NCI-H187 treated with DMSO at 0.1 percent for 48 hours (cell line): ENCODE measurements at places on chromosomes 1 and 21.

DNA sequence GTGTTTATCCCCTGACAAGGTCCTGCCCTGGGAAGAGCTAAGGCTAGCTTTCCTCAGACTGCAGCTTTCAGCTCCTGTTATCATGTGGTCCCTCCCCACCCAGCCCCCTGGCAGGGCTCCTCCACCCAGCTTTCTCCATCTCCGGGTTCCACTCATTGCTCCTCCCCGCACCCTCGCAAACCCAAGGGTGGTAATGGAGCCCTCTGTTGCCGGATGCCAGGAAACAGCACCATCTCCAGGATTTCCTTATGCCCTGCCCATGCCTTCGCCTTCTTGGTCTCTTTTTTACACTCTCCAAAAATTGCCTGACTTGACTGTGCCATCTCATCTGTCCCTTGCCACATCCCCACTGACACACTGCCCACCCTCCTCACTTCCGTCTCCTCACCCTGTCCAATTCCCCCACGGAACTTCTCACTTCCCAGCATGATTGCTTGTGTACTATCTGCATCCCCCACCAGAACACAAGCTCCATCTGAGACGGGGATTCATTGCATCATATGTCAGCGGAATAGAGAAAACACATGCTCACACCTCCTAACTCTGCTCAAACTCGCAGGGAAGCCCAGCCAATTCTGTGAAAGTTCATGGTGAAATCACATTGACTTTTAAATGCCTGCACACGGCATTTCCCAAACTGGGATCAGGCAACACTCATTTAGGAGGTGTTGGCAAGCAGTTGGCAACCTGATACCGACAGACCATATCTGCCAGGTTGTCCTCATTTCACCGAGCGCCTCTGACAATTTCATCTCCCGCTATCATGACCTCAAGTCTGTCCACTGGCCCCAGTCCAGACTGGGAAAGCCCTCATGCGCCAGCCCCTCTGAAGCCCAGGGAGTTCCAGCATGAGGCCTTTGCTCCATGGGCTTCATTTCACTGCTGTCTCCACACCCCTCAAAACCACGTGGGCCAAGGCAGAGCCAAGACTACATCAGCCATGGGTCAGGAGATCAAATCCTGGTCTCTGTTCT, 201.1 kb downstream of the MATN1 start:
- no peak for DNase-seq

GRCh38 chr1:235659186-235659771, 9.7 kb upstream of the GNG4 start:
- DNase-seq = no peak

- no peak for DNase-seq
Measured at GRCh38 chr1:53127546-53127945, 14.9 kb downstream of the SLC1A7 start.

GRCh38 chr1:44408212-44408582, 3.1 kb downstream of the RNF220 start:
- no peak for DNase-seq

DNA sequence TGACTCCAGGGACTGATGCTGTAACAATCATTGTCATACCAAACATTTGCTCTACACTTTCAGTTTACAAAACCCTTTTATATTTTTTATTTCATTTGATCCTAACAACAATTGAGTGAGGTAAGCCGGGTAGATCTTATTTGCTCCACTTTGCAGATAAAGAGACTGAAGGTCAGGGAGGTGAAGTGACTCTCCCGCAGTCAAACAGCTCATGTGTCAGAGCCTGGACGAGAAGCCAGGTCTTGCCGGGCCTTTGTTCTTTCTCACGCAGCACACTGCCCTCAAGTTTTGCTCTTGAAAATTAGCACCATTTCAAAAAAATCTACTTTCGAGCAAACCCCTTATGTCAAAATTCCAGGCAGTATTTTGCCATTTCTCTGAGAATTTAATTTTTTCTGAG, 65.2 kb downstream of the CD247 start:
- DNase-seq = no peak

DNA sequence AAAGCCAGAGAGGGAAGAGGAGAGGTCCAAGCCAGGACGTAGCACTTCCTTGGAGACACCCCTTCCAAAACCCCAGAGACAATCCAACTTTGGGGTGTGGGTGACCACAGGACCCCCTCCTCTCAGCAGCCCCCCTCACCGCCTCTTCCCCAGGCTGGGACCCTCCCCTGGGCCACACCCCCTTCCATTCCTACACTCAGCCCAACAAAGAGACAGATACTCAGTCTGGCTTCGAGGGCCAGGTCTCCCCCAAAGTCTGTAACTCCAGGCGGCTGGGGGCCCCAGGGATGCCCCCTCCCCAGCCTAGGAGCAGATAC, 1.4 kb downstream of the MEX3A start:
- no peak for DNase-seq

GRCh38 chr21:16588433-16588860, 858.7 kb downstream of the USP25 start:
- no peak for DNase-seq

DNA sequence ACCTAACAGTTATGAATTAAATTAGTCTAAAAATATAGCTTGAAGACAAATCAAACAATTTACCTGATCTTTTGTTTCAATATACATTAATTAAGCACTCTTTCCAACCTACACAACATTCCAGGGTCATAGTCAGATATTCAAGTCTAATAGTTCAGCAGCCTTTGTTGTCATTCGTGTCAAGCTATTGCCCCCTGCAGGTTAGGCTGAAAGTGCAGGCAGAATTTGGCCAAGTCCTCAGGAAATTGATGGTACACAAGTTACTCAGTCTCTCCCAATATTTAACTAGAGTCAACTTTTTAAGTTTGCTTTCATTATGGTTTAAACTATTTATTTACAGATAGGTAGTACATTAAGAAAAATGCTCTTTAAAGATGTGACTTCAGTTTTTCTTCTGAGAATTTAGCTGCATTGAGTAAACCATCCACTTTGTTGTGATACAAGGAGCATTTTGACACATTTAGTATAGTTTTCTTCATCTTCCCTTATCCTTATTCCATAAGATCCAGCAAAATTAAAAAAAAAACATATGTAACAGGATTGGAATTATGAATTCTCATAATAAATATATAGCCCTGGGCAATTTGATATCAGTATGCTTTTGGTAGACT, 130.3 kb upstream of the DPYD start:
- peak; percentile 8 for DNase-seq

GRCh38 chr1:64881281-64881680, 85.1 kb downstream of the JAK1 start:
- DNase-seq = no peak

- no peak for DNase-seq
Measured at GRCh38 chr1:227726924-227727599, 8.0 kb downstream of the JMJD4 start.

GRCh38 chr21:35024513-35024912, 24.6 kb downstream of the RUNX1 start:
- DNase-seq = no peak

DNA sequence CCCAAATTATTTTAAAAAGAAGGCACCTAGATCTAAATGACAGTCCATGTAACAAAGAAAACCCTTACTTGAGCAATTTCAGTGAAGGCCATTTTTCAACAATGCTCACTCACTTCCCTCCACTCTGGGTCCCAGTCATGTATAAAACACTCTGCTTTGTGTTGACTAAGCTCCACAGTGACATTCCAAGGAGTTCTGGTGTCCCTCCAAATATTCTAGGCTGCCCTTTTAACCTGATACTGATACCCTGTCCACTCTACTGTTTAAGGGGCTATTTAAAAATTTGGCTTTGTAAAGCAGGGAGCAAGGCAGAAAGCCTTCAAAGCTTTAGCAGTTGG, 73.6 kb downstream of the GNG12 start:
- no peak for DNase-seq

DNA sequence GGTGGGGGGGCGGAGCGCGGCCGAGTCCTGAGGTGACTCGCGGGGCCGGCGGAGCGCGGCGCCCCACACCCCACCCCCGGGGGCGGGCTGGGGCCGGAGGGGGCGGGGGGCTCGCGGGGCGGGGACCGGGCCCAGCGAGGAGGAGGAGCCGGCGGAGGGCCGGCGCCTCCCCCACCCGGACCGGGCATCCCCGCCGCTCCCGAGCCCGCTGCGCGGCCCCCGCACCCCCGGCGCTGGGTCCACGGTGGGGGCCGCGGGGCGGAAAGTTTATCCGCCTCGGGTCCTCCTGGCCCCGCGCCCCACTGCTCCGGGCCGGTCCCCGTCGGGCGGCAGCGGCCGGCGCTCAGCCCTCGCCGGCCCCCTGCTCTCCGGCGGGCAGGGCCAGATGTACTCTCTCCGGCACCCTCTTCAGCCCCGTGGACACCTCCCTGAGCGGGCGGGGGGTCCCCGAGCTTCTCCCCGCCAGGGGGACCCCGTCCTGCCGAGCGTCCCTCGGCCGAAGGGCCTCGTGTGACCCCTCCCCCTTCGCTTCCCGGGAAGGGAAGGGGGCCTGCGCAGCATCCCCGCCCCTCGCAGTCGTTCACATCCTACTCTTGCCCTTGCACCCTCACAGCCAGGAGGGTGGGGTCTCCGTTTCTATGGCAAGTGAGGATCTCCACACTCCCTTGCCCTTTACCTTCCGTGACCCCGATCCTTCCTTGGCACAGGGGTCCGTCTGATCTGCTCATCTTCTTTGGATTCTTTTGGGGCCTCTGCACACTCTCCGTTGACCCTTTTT, 663 bp downstream of the CAMTA1 start:
- no peak for DNase-seq

- no peak for DNase-seq
Measured at GRCh38 chr1:192474080-192474683, 101.4 kb upstream of the RGS1 start.

GRCh38 chr1:20351911-20352701, 61.4 kb downstream of the VWA5B1 start:
- no peak for DNase-seq

- DNase-seq = no peak
Measured at GRCh38 chr1:98428864-98429263, 232.7 kb upstream of the SNX7 start.

- DNase-seq = no peak
Measured at GRCh38 chr1:9882296-9882944, 27.6 kb downstream of the CTNNBIP1 start.

DNA sequence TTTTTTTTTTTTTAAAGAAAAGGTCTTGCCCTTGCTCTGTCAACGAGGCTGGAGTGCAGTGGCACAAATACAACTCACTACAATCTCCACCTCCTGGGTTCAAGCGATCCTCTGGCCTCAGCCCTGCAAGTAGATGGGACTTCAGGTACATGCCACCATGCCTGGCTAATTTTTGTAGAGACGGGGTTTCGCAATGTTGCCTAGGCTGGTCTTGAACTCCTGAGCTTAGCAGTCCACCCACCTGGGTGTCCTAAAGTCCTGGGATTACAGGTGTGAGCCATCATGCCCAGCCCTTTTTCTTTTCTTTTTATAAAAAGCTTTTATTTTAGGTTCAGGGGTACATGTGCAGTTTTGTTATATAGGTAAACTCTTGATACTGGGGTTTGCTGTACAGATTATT, 47.2 kb downstream of the TLR5 start:
- DNase-seq = no peak

DNA sequence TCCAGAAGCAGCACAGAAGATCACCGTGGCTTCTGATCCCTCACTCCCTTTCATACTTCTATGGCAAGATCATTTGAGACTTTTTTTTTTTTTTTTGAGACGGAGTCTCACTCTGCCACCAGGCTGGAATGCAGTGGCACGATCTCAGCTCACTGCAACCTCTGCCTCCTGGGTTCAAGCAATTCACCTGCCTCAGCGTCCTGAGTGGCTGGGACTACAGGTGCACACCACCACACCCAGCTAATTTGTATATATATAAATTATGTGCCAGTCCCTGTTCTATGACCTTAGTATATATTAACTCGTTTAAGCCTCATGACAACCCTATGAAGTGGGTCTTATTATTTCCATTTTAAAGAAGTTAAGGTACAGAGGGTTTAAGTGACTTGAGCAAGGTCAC, 298.5 kb downstream of the VAV3 start:
- no peak for DNase-seq

DNA sequence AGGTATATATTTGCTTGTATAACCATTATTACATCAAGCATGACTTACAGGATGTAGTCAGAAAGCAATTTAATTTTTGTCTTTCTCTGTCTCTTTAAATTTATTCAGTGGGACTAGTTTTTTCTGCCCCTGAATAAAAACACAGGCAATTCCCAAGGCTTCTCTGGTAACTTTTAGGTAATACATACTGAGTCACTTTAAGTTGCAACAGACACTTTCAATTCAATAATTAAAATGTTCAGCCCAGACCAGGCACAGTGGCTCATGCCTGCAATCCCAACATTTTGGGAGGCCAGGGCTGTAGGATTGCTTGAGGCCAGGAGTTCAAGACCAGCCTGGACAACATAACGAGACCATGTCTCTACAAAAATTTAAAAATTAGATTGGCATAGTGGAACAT, 12.3 kb downstream of the SLC44A3 start:
- no peak for DNase-seq

DNA sequence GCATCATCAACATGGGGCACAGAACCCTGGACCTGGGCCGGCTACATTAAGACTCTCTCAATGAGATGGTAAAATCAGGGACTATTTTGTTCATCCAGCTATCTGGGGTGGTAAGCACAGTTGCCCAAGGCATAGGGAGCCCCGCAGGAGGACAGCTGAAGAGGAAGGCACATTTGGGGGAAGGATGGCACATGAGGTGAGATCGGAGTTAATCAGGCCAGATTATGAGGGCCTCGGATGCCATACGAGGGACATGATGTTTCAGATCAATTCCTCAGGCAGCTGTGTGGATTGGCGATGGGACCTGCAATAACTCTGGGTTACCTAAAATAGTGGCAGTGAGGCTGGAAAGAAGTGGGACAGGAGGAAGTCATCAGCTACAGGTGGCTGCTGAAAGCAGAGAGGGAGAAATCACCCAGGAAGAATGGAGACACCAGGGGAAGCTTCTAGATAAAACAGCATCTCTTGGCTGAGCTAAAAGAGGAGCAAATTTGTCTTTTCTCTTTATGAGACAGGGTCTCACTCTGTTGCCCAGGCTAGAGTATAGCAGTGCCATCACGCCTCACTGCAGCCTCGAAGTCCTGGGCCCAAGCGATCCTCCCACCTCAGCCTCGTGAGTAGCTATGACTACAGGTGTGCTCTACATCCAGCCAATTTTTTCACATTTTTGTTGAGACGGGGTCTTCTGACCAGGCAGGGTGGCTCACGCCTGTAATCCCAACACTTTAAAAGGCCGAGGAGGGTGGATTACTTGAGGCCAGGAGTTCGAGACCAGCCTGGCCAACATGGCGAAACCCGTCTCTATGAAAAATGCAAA, 21.1 kb downstream of the TOMM20 start:
- no peak for DNase-seq
